ENCODE measurements at places on chromosomes 6 and 20.
A peak's percentile ranks its signal among the peaks of the same experiment; 100 is the strongest.

GRCh38 chr6:42961020-42961470 is 491 bp downstream of the GNMT start:
- DNase-seq: no peak

DNA sequence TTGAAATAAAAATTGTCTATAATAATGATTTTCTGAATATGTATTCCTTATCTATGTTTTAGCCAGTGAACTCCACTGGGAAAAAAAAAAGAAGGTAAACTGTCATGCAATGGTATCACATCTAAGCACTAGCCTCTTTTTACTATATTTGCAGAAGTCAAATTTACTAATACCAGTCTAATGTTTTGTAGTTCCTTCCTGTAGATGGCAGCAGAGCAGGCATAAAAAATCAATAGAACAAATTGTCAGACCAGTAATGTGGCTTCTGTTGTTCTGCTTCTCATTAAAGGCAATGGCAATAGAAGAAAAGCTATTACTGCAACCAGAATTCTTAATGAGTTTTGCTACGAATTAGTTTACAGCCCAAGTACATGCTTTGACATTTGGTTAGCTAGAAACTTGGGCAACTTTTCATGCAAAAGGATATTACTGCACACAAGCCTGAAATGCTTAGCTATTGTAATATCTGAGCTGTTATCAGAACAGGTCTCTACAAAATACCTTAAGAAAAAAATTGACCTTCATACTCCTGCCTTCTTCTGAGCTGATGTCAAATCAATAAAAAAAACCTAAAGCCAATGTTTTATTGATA is 476.9 kb downstream of the KHDRBS2 start:
- no peak for DNase-seq

DNA sequence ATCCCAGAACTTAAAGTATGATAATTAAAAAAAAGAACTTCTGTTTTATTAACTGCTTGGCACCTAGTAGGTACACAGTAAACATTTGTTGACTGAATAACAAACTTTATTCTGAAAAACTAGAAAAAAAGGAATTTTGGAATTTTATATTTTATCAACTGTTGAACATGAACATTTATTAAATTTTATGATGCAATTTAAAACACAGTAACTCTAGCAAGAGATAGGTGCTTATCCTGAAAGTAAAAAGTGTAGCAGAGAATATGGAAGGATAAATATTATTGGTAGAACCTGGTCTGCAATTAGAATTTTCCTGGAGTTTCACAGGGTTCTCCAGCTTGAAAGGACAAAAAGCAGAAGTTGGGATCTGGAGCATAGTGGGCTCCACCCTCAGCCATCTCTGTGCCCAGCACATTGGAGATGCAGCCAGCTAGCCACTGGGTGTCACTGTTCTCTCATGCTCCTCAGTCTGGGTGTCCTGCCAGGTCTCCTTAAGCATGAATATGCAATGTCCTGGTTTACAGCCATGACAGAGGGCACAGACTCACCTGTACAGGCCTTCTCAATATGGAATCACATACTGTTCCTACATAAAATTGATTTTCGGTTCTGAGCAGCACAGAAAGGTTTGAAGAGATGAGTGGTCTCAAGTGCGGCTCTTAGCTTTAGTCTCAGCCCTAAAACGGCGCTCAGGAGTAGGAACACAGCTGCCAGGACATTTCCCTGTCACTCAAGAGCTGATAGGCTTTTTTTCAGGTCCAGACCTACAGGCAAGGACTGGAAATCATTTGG is 31.7 kb upstream of the IL20RA start:
- DNase-seq: peak; percentile 41

GRCh38 chr20:33839591-33839990 is 28.4 kb downstream of the CHMP4B start:
- DNase-seq: no peak

GRCh38 chr20:21353236-21353635 is 44.1 kb downstream of the NKX2-4 start:
- no peak for DNase-seq

DNA sequence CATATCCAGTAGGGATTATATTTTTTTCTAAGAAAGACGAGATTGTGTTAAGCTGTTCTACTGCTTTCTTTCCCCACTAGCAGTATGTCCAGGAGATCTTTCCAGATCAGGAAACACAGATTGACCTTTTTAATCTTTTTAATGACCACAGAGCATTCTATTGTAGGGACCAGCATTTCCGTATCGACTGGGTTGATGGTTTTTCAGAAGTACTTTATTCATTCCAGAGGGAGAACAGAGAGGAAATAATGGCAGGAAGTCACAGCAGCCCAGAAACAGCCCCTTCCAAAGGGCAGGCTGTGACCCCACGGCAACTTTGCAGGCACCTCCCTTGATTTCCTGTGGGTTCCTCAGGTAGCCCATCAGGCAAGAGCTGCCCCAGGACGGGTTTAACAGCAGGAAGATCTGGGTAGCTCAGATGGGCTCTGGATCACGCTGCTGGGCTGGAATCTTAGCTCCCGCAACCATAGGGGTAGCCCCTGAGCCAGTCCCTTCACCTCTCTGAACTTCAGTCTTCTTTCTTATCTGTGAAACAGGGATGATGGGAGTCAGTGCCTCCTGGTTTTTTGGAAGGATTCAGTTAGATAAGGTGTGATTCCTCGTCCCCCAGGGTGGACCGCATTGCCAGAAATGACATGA is 23.8 kb upstream of the CHMP4B start:
- DNase-seq: no peak

- DNase-seq: no peak
These were observed 16.6 kb downstream of the DCDC2 start for GRCh38 chr6:24340998-24341938.

DNA sequence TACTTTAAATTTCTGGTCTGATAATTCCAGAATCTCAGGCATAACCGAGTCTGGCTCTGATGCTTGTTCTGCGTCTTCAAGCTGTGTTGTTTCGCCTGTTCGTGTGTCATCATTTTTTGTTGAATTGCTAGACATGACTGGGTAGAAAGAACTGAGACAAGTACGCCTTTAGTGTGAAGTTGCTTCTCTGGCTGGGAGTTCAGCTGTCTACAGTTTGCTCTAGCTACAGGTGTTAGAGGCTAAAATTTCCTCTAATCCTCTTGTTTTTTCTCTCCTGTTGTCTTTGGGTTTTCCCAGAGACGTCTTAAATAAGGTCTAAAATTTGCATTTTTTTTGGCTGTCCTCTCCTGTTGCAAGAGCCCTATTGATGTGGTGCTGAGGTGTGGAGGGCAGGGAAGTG is 100.3 kb downstream of the FAM50B start:
- DNase-seq: no peak

DNA sequence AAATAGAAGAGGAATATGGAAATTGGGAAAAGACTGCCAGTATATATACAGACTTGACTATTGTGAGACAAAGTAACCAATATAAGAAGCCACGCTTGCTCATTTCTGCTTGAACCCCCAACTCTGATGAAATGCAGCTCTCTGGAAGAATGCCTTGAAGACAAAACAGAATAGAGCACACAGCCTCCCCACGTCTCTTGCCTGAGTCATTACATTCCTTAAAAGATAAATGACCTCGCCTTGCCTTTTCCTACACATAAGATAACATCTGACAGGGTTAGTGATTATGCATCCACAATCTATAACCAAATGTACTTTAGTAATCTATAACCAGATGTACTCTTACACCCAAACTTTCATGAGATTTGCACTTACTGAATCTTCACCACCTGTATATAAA is 141.1 kb upstream of the EEF1E1 start:
- DNase-seq: no peak

- DNase-seq: no peak
These were observed 544 bp downstream of the SMIM29 start for GRCh38 chr6:34248198-34248726.

- no peak for DNase-seq
These were observed 31.5 kb downstream of the NOX3 start for GRCh38 chr6:155424181-155424580.

GRCh38 chr6:166046982-166047381 is 120.7 kb downstream of the TBXT start:
- DNase-seq: no peak

- DNase-seq: no peak
These were observed 119.9 kb downstream of the ZMYND8 start for GRCh38 chr20:47236639-47236900.

DNA sequence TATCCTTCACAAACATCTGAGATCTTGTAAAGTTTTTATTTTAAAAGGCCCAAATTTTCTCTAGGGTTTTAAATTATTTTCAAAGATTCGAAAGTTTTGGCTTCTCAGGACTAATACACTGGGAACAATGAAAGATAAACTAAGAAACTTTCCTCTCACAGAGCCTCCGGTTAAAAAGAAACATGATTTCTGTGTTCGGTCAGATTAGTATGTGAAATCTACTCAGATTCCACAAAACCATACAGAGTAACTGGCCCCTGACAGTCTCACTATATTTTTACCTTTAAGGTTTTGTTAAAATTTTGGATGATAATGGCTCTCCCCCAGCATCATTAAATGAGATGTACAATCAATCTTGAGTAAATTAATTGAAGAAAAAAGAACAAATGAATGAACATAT is 471.0 kb downstream of the COL12A1 start:
- DNase-seq: no peak

DNA sequence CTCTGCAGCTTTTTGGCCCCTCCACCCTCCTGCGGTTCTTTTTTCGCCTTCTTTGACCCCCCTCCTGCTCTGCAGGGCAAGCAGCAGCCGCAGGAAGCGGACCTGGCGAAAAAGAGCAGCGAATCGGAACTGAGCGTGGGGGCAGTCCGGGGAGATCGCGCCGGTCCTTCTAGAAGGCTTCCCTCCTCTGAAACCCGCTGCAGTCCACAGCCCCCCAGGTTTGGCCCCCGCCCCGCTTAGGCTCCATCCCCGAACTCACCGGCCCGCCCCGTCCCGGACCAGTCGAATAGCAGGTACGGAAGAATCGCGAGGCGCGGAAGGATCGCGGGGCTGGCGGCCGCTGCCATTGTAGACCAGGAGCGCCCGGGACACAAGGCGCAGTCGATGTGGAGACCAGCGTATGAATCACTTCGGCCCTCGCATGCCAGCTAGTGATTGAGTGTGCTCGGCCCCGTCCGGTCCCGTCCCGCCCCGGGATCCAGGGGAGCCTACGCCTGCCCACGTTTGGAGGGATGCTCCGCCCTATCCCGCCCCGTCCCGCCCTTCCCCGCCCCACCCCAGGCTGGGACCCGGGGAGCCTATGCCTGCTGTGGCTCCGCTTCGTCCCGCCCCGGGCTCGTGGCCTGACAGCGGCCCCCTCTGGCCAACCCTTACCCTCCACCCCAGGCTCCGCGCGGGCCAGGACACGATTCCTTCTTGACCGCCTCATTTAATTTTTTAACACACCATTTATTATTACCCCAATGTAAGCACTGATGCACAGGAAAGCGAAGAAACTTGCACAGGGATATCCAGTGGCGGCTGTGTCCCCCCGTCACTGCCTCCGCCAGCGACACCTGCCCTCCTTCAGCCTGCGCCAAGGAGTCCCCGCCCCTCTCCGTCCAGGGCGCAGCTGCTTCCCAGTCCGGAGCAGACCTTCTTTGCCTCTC is at the start of gene ULBP3:
Gene ULBP3 (minus strand): TSS at position 402 of the 929 bp plus-strand sequence. CDS start 55 bp downstream, at position 347.
- DNase-seq: peak; percentile 70

- no peak for DNase-seq
These were observed 14.1 kb downstream of the SLC4A11 start for GRCh38 chr20:3224681-3225421.

- DNase-seq: no peak
These were observed 54.8 kb upstream of the KCNG1 start for GRCh38 chr20:51077686-51078060.

GRCh38 chr20:35640724-35641123 is 24.0 kb downstream of the CPNE1 start:
- DNase-seq: no peak

DNA sequence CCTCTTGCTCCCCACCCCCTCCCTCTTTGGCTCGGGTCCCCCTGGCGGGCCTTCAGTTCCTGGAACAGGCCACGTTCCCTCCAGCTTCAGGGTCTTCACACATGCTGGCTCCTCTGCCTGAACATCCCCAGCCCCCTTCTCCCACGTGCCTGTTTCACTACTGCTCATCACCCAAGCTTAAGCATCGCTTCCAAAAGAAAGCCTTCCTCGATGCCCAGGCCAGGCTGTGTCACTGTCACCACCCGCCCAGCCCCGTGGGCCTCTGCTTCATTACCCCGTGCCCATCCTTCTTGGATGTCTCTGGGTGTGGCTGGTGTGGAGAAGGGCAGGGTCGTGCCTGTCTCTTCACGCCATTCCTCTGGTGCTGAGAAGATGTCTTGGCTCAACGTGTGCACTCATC is 2.8 kb downstream of the DLGAP4 start:
- no peak for DNase-seq

DNA sequence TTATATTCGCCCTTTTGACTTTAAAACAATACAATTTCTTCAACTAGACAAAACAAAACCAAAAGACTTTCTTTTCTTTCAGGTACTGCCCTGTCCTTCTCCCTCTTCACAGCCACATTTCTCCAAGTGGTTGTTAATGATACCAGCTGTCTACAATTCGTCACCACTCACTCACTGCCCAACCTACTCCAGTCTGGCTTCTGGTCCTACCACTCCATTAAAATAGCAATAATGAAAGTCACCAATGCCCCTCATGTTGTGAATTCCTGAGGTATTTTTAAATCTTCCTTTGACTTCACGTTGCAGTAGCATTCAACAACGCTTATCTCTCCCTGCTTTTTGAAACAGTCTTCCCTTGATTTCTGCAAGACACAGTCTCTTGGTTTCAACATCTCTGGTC is 11.6 kb upstream of the MAN1A1 start:
- no peak for DNase-seq

DNA sequence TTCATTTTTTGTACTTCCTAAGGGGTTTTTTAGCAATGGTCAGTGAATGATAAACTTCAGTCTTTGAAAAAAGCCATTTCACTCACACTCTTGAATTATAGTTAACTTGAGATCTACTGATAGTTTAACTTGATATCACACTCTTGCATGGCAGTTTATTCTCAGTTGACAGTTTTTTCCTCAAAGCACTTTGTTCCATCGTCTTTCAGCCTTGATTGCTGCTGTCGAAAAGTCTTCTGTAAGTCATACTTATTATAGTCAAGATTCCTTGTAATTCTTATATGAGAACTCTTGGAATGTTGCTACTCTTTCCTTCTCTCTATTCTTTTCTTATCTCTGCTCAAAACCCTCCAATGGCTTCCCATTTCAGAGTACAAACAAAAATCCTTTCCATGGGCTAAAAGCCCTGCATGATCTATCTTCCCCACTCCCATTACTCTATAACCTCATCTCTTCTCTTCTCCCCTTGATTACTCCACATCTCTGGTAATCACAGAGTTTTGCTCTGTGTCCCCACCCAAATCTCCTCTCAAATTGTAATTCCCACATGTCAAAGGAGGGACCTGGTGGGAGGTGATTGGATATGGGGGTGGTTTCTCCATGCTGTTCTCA is 31.2 kb downstream of the ZHX3 start:
- DNase-seq: no peak
